ENCODE measurements at places on chromosomes 7 and 10.

DNA sequence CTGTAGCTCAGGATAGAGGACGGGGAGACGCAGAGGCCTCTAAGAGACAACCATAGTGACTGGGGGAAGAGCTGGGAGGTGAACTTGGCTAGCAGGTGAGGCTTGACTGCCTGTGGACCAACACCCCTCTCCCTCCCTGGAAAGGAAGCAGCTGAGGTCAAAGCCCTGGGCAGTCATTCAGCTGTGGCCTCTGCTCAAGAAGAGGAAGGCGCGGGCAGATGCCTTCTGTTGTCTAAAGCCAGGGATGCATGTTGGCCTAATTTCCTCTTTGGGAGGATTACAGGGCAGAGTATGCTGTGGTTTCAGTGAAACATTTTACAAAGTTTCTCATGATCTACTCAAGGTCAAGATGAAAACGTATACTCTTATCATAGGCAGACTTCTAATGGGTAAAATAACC, 327.1 kb downstream of the PRPF18 start:
- no peak for DNase-seq

DNA sequence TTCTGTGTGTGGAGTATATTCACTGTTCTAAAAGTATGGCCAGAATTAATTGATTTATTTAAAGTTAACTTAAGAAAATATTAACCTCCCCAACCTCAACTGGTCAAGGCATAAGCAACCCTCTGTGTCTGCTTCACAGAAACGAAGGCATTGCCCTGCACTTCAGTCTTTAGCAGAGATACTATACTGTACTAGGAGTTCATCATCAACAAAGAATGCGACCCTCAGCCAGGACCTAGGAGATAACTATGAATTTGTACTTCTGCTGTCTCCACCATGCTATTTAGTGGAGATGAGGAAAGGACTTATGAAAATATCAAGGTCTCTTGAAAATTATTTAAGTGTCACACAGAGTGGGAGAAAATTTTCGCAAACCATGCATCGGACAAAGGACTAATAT, 35.7 kb upstream of the SEMA3D start:
- DNase-seq: no peak

GRCh38 chr10:44352316-44353127, 32.4 kb downstream of the CXCL12 start:
- no peak for DNase-seq

- DNase-seq: no peak
Measured at GRCh38 chr10:3525832-3526449, 259.1 kb downstream of the KLF6 start.

- DNase-seq: no peak
Measured at GRCh38 chr10:106535304-106535953, 629.1 kb downstream of the SORCS1 start.

DNA sequence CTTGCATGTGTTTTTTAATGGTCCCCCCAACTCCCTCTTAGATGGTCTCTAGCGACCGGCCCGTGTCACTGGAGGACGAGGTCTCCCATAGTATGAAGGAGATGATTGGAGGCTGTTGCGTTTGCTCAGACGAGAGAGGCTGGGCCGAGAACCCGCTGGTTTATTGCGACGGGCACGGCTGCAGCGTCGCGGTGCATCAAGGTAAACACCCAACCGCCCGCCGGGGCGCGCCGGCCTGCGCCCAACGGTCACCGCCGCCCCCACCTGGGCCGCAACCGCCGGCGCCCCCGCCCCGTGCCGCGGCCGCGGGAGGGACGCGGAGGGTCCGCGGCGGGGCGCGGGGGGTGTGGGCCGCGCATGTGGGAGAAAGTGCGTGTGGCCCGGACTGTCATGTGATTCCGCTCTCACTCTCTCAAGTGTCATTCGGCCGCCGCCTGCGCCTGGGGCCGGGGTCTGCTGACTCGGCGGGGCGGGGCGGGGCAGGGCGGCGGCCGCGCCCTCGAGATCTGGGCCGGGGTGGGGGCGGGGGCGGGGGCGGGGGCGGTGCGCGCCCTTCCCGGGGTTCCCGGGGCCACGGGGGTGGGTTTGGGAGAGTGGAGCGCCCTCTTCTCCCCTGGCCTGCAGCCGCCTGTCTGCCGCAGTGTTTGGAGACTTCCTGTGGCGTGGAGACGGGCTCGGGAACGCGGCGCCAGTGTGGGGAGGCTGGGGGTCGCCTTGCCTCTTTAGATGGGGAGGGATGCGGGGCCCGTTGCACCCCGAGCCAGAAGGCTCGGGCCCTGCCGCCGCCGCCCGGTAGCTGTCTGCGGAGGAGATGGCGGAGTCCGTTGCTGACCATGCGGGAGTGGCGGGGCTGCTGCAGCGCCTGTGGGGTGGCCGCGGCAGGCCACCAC, 817 bp downstream of the MLLT10 start:
- peak; percentile 52 for DNase-seq

DNA sequence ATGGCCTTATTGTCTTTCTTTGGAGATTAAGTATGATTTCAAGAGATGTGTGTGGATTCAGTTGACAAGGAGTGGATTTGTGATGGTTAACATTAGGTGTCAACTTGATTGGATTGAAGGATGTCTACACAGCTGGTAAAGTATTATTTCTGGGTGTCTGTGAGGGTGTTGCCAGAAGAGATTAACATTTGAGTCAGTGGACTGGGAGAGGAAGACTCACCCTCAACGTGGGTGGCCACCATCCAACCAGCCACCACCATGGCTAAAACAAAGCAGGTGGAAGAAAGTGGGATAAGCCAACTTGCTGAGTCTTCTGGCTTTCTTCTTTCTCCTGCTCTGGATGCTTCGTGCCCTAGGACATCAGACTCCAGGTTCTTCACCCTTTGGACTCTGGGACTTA, 76.1 kb downstream of the GPR37 start:
- no peak for DNase-seq
